ENCODE measurements at places on chromosomes 6 and 20.

GRCh38 chr6:2988094-2988425 is 11.6 kb upstream of the NQO2 start:
- no peak for DNase-seq

DNA sequence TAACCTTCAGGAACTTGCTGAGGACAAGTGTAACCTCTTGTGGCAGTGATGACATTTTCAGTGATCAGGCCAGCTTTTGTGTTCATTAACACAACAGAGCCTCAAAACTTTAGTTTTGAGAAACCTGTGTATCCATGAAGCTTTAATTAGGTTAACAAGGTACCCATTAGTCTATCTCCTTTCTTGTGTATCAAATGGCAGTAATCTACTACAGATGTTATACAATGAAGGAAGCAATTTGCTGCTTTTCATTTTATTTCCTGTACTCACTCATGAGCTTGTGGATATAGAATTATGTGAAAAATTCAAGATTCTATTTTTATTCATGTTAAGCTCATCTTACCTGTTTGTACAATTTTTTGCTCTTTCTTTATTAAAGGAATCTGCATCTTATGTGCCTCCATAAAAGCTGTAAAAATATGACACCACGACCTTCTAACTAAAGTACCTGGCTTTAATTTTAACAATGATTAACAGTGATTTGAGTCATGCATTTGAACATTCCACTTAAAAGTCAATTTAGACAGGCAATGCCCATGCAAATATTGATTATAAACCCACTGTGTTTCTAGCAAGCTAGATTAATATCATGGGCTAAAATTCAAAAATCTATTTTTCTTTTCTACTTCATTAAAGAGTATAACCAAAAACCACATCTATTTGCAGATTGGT is 897.3 kb downstream of the KIF16B start:
- no peak for DNase-seq

DNA sequence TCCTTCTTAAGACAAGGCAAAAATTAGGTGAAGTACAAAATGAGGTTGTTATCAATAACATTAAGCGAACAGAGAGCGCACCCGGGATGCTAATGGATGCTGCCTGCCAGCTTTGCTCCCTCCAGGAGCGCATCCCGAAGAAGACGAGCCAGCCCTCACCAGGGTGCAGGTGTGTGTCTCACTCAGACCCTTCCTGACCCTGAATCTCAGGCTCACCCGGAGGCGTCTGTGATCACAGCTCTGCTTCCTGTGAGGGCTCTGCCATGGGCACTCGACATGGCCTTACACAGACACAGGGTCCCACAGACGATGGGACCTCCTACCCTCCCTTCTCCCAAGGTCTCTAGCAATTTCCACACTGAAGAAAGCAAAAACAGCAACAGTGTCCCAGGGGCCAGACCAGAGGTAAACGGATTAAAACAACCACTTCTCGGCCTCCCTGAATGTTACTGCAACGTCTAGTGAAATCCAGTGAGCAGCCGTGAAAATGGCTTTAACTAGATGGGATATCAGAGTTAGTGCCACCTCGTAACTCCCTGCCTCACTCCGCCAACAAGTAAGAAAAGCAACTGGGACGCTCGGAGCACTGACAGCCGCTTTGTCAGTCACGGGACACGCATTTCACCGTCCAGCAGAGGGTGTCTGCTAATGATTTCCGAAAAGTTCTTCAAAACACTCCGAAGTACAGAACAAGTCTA is 11.7 kb downstream of the ZBTB46 start:
- no peak for DNase-seq

- DNase-seq, result no peak
These were observed 144.6 kb upstream of the AGPAT4 start for GRCh38 chr6:161418463-161418945.

- no peak for DNase-seq
These were observed 203.5 kb downstream of the KCNQ5 start for GRCh38 chr6:72825315-72825911.

GRCh38 chr20:29744071-29744470 is 1513.4 kb upstream of the DEFB115 start:
- DNase-seq, result no peak

DNA sequence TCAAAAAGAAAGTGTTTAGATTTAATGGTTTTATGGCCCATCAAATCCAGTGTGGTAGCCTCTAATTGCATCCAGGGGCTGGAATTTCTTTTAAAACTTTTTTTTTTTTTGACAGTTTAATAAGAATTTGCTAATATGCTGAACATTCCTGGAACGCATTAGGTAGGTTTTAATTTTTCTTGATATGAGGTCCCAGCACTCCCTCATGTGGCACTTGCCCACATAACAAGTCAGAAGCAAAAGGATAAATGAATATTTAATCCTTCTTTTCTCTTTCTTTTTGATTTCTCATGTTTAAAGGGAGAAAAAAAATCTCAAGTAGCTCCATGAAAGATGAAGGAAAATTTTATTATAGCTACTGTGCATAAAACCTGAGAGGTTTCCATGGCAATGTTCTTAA is 13.5 kb downstream of the HAO1 start:
- no peak for DNase-seq

GRCh38 chr6:166435574-166435973 is 52.8 kb upstream of the MPC1 start:
- no peak for DNase-seq

DNA sequence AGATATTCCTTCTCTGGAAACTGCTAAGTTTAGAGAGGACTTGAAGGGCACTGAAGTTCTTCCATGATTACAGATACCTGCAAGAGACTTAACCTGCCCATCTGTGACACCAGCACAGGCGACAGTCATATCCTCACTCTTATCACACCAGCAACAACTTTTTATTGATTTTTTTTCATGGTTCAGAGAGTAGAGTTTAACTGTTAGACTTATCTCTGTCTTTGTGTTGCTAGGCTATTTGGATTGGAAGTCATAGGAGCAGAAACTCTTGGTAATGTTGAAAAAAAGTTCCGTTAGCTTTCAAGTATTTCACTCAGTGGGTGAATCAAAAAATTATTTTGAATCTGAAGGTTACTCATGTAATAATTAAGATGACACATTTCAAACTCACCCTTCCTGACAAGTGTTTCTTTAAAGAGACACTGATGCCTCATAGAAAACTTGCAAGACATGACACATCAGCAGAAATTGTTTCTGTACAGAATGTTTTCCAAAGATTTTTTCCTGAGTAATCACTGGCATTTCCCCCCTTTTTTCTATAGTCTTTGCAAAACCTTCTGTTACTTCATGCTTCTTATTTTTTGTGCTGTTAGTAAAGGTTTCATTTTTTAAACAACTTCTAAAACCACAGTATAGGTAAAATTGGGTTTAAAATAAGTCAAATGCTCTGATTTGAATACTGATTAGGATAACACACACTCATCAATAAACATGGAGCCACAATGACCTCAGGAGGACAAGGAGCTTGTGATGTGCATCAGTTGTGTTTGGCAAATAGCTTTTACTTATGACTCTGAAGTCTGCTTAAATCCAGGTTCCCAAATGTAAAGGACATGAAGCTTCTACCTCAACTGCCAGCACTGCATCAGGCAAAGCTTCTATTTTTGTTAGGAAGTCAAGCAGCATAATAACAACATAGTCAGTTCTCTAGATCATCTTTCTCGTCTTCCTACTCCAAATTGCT is 252.9 kb upstream of the MAN1A1 start:
- no peak for DNase-seq

- DNase-seq, result no peak
These were observed 1.8 kb upstream of the WRNIP1 start for GRCh38 chr6:2763345-2763841.

GRCh38 chr6:712805-713204 is 19.9 kb upstream of the EXOC2 start:
- no peak for DNase-seq

DNA sequence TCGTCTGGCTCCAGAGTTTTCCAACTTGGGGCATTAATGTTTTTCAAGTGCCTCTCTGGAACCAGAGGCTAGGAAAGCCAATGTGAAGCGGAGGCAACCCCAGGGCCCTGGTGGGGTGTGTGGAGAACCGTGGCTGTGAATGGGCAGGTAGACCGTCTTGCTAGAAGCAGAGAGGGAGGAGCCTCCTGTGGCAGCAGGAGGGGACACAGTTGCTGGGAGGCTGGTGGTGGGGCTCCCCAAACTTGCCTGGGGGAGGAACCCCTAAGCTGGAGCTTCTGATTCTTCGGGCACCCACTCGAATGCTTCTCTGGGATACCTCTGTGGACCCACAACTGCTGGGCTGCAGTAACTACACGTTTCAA is 65.3 kb upstream of the APCDD1L start:
- no peak for DNase-seq

GRCh38 chr20:4135385-4136077 is 120.2 kb upstream of the RNF24 start:
- no peak for DNase-seq

GRCh38 chr6:68497927-68498326 is 137.2 kb upstream of the ADGRB3 start:
- DNase-seq, result no peak

DNA sequence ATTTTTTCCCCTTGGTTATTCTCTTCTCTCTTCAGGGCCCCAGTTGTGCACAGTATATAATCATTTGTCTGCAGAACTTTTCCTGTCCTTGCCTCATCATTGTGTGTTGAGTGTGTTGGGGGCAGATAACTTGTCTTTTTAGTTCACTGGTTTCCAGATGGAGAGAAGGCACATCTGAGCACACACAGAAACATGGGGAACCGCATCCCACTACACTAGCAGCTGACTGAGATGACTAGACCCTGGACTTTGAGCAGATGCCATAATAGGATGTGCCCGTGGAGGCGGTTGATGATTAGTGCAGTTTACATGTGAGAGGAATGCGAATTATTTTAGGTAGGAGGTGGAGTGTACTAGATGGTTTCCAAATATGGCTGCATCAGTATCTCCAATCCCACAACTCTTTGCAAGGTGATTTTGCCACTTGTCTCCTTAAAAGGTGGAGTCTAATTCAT is 26.5 kb upstream of the SH3BGRL2 start:
- DNase-seq, result no peak

- no peak for DNase-seq
These were observed 34.7 kb upstream of the TGM3 start for GRCh38 chr20:2261046-2261485.

DNA sequence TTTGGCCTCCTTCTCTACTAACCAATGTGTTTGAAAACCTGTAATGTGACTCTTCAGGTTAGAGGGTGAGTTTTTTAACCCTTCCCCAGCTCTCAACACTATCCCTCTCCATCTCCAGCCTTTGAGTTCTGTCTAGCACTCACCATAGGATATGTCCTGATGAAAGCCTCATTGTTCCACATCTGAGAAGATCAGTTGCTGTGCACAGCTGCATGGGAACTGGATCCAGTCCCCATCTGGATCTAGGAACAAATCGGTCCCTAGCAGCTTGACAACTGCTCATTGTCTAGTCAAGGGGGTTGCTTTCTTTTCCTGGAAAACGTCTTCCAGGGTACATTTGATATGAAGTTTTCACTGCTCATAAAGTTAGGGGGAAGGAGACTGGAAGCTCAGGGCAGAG is 45.4 kb upstream of the AGPAT4 start:
- DNase-seq, result no peak
